ENCODE measurements at places on chromosomes 11 and 22.

DNA sequence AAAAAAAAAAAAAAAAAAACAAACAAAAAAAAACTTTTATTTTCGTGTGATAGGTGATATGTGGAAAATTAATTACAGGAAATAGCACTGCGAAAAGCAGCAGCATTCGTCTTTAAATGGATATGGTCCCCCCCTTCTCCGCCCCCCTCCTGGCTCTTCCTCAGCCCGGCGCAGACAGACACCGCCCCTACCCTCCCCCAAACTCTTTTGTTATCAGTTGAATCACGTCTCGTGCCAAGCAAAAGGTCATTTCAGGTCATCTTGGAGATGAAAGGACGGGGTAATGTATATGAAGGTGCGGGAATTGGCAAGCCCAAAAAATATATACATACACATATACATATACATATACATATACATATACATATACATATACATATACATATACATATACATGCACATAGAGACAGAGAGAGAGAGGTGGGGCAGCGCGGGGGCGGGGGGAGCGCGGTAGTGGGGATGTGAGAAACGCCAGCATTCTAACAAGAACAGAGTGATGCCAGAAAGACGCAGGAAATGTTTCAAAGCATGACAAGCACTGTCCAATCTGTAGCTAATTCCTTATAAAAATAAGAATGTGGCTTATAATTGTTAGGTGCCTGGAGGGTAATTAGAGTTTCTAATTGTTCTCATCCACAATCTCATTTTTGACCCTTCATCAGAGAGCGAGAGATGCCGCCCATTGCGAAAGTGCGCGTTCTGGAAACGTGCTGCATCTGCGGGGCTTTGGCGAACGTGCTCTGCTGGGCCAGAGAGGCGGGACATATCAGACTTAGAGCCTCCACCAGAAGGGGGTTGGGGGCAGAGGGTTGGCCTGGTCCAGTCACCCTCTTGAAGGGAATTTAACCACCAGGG is 214.5 kb upstream of the UBASH3B start:
- no peak for DNase-seq

DNA sequence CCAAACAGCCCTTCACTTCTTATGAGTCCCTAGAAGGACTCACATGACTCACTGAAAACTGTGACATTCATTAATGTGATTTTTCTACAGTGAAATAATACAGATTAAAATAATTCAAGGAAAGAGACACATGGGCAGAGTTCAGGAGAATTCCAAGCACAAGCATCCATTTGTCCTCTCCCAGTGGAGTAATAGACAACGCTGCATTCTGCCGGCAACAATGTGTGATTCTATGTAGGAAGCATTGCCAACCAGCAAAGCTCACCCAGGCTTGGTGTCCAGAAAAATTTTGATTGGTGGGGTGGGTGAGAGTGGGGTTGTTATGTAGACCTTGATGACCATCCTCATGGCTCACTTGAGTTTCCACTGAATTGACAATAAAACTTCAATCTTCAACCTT is 123.9 kb downstream of the VPREB1 start:
- DNase-seq, result no peak

DNA sequence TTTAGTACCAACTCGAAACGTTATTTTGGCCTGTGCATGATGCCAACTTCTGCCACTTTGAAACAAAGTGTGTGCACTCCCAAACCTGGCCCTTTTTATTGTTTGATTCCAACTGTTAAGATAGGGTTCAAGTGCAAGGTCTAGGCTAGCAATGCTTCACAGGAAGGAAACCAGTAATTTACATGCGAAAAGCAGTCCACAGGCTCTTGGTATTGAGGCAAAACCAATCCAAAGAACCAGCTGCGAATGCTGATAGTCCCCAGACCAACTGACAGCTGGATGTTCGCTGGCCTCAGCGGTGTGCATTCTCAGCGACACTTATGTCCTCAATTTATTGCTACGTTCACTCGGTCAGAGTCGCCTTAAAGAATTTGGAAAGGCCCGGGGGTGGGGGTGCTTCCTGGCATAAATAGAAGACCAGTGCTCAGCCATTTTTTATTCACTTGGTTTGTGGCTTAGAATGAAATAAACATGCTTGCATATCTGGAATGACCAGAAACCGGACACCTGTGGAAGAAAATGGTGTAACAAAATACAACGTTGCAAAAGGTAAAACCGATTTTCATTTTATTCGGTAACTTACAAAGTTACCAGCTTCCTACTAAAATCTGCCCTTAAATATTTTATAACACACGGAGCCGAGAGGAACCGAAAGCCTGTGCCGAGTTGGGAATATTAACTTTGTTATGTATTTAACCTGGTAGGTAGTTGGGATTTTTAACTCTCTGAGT is 1.6 kb downstream of the CPT1A start:
- DNase-seq, result no peak

DNA sequence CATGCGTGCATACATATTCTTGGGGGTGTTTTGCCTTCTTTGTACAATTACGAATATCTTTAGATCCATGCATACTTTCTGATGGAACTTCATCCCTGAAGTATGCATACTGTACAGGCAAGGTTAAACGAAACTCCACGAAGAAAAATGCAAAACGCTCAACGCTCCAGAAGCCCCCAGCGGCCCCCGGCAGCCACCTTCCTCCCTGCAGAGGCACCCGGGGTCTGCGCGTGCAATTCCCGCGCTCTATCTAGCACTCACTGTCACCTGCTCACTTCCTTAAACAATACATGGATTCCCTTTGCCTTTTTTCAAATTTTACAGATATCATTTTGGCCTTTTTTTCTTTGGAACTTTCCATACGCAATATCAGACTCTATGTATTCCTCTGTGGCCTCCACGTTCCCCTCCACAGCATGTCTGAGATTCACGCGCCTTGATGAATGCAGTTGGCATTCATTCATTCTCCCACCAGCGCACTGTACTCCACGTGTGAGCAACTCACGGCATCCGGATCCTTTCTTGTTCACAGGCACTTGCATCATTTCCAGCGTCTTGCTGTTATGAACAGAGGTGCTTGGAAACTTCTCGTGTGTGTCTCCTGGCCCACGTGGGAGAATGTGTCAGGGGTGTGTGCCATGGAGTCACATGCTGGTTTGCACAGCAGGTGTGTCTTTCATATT is 214.3 kb downstream of the CTTN start:
- no peak for DNase-seq

- DNase-seq, result no peak
Observed at GRCh38 chr11:102177974-102178631, 67.9 kb downstream of the YAP1 start.

- no peak for DNase-seq
Observed at GRCh38 chr11:46492532-46492931, 101.0 kb upstream of the CHRM4 start.

DNA sequence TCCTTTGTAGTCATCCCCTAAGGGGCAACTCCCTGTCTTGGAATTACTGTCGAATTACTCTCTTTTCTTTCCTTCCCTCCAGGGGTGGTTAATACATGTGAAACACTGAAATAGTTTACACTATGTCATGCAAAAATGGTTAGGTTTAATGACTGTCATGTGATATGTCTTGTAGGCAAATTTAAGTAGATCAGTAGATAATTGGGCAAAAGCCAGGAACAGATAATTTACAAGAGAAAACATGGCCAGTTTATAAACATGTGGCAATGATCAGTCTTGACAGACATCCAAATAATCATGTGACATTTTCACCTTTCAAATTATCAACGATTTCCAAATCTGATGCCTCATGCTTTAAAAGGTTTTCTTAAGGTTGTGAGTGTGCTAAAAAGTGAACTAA is 3.9 kb downstream of the VWA5A start:
- no peak for DNase-seq

DNA sequence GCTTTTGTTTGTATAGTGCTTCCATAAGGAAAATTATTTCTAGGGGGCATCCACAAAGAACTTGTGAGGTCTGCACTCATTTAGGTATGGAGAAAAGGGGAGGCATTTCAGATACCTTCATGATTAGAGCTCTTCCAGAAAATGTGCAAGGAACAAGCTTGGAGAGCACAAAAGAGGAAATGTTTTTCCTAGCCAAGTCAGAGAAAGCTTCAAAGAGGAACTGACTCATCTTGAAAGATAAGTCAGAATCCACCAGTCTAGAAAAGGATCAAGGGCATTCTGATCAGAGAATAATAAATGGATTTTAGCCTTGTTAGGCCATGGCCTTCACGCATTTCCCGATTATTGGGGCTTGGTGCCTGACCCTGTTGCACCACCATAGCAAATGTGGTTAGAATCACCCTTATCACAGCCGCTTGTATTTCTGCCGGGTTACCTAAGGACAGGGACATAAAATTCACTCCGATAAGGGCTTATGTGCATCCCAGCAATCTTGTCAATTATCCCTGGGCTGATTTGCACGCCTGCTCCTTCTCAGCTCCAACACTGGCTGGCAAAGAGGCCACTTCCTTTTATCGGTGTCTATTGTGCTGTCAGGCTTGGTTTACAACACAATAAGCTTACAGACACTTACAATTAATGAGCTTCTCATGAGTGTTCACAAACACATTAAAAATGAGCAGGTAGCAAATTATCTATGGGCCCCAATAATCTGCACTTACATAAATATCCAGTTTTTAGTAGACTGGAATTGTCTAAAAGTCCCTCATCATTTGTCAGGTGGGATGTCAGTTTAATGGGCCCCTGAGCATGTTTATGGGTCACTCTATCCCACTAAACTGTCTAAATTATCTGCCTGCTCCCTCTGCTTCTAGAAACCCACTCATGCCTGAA is 613.5 kb downstream of the SOX6 start:
- DNase-seq, result no peak

DNA sequence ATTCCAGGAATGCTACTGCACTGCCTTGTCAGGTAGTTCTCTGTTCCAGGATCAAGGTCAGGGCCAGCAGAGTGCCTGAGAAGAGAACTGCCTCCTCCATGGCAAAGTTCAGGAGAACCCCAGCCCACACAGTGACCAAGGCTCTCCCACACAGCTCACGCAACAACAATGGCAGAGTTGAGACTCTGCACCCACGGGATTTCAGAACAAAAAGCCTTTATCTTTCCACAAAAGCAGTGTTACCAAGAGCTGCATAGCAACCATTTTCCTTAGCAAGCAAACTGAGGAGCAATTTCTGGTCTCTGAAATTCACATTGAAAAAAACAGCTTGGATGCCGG is 11.1 kb downstream of the PLAAT3 start:
- DNase-seq, result no peak

- DNase-seq, result no peak
Observed at GRCh38 chr11:75468534-75469340, 35.7 kb upstream of the KLHL35 start.

DNA sequence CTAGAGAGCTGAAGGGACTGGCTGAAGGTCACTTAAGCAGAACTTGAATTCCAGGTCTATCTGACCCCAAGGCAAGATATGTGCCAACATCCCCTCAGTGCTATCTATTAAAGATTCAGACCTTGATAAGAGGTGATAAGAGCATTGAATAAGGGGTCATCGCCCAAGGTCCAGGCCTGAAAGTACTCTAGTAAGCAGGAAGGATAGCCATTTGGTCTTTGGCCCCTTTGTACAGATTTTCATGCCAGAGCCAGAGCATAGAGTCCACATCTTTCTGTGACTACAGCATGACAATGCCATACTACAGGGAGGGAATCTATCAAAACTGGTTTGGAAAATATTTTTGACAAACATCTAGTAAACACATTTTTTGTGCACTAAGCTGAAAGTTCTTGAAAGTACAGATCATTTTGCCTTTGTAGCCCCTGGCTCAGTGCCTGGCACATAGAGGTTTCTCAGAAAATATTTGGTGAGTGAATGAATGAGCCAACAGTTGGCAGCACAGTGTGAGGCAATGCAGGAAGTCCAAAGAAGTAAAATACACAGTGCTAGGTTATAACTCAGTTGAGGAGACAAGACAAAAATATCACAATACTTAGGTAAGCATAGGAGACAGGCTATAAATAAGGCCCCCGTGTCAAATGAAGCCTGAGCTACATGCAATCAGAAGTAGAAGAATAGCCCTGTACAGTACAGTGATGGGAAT is 15.1 kb upstream of the RRAS2 start:
- DNase-seq, result no peak

DNA sequence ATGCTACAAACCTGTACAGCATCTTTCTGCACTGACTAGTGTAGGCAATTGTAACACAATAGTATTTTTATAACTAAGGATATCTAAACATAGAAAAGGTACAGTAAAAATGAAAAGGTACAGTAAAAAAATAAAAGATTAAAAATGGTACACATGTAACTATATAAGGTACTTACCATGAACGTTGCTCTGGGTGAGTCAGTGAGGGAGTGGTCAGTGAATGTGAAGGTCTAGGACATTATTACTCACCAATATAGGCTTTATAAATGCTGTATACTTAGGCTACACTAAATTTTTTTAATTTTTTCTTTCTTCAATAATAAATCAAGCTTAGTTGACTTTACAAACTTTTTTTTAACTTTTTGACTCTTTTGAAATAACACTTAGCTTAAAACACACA is 59.9 kb downstream of the EIF3M start:
- DNase-seq, result no peak
